ENCODE measurements at places on chromosomes 7 and 10. TPM values are rescaled to one million over a fixed set of nuclear protein-coding genes. Genes with fewer than 3 reads are reported as not detected.

Gene FMC1
- 24.8 TPM for total RNA-seq

Gene GNG11
- total RNA-seq, result 9.4 TPM

DNA sequence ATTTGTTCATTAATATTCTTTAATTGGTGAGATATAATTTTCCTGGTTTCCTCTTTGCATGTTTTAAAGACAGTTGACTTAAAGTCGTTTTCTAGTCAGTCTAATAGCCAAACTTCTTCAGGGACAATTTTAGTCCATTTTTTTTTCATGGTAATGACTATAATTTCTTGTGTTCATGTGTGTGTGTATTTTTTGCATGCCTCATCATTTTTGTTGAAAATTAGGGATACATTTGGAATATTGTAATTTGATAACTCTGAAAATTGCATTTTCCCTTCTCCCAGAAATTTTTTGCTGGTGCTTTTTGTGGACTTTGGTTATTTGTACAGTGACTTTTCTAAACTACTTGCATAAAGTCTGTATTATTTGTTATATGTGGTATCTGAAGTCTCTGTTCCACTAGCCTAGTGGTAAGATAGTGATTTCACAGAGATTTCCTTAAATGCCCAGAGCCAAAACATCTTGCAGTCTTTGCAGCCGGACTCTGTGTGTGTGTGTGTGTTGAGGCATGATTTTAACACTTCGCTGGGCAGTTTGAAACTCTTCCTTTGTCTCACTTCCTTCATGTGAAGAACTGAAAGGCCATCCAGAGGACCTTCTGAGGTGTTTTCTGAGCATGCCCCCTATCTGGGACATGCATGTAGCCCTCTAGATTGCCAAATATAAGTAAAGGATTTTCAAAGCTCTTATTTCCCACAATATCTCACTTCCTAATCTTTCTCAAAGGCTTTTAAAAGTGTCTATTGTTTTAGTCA, 40.9 kb upstream of the ZNF365 start:
- no peak for DNase-seq
- peaks cover 6% of the 10 kb centered on the region for H3K36me3 ChIP-seq
- no peaks in the 10 kb centered on the region for H3K4me1 ChIP-seq
- no peak overlapping the region for H3K27ac ChIP-seq

DNA sequence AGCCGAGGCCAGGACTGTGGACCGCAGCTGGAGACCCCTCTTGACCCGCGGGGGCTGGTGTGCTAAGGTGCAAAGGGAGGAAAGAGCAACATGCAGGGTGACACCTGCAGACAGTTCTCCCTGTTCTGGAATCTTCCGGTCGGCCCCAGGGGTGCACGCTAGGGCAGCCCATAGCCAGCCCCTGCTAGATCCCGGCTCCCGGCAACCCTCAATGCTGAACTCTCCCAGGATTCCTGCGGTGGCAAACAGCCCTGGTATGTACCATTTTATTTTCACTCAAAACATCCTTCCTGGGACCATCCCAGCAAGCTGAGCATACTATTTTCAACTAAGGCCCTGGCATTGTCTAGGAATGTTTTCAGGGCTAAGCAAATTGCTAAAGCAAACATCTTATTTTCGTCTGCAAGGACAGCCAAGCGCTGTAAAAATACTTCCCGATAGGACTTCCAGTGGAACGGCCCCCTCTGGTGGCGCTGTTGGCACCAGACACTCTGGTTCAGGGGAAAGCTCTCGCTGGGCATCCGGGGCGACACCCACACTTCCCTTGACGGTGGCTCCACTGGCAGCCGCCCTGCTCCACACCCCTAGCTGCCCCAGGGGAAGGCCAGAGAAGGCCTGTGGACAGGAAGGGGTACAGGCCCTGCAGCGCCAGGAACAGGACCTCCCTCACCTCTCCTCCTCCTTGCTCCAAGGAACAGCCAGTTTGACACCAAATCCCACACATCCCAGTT, 99.4 kb downstream of the CTBP2 start:
- H3K27me3 ChIP-seq, result no peaks in the 10 kb centered on the region
- peaks cover 85% of the 10 kb centered on the region for H3K4me1 ChIP-seq
- H3K4me3 ChIP-seq, result peak overlapping the region; percentile 57
- H3K27ac ChIP-seq, result peak overlapping the region; percentile 95

DNA sequence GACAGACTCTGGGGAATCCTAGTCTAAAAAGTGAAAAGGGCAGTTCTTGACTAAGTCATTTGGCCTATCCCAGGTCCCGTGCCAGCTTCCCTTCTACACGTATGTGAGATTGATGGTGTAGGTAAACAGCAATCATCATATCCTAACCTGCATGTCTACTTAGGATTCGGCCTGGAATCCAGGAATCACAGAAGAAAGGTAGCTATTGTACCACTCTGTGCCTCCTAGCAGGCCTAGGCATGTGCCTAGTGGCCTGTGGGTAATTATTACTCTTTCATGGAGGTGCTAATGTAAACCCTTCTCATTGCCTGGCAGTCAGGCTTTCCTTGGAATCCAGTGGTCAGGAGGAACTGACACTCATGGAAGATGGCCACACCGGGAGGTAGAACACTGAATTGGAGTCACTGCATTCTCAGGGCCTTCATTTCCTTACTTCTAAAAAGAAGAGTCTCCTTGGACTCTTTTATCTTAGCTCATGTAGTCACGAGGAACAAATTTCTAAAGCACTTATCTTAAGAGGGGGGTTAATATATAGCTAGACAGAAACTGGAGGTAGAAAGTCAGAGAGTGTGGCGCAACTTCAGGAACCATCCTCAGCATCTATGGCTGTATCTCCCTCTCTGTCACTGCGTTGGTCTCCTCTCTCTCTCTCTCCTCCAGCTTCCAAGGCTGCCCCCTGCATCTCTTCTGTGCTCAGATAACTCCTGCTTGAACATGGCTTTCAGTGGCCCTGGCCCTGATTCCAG, 122.5 kb downstream of the C1GALT1 start:
- H3K27me3 ChIP-seq, result no peaks in the 10 kb centered on the region
- no peaks in the 10 kb centered on the region for H3K36me3 ChIP-seq
- no peak overlapping the region for H3K4me3 ChIP-seq
- no peak for DNase-seq
- H3K27ac ChIP-seq, result no peak overlapping the region
- no peaks in the 10 kb centered on the region for H3K4me1 ChIP-seq

- H3K27ac ChIP-seq, result no peak overlapping the region
- H3K27me3 ChIP-seq, result no peaks in the 10 kb centered on the region
- no peak for DNase-seq
- H3K36me3 ChIP-seq, result no peaks in the 10 kb centered on the region
Observed at GRCh38 chr7:124444696-124445480, 320.7 kb downstream of the GPR37 start.

GRCh38 chr10:62972103-62972502, 155.9 kb upstream of the EGR2 start:
- DNase-seq, result no peak
- H3K27ac ChIP-seq, result no peak overlapping the region
- H3K4me3 ChIP-seq, result no peak overlapping the region
- H3K27me3 ChIP-seq, result no peaks in the 10 kb centered on the region
